Subcutaneous preadipocyte (primary cell): ENCODE measurements at places on chromosomes 1 and 21. TPM values are rescaled to one million over a fixed set of nuclear protein-coding genes. Genes with fewer than 3 reads are reported as not detected.

The NFYC gene
- total RNA-seq = 20.2 and 27.4 TPM in 2 replicates

The NCAM2 gene
- total RNA-seq = 0.39 and 1.1 TPM in 2 replicates

The TDRD5 gene
- total RNA-seq = not detected in 2 replicates

The RNU1-2 gene
- under 0.01 TPM in 2 replicates for total RNA-seq

The PARS2 gene
- 4.4 and 5.9 TPM in 2 replicates for total RNA-seq

The SLC44A5 gene
- total RNA-seq = not detected in 2 replicates

The DNAJC6 gene
- 1.1 and 1.6 TPM in 2 replicates for total RNA-seq

The RGS1 gene
- not detected in 2 replicates for total RNA-seq

The CELA2A gene
- total RNA-seq = not detected in 2 replicates

The RGL1 gene
- total RNA-seq = 25.4 and 43.0 TPM in 2 replicates

The SEMA4A gene
- 0.37 and 0.98 TPM in 2 replicates for total RNA-seq

The LRRC38 gene
- total RNA-seq = not detected in 2 replicates

The ZBTB40 gene
- total RNA-seq = 11.4 and 16.4 TPM in 2 replicates

The OLIG2 gene
- not detected in 2 replicates for total RNA-seq

The AQP10 gene
- not detected in 2 replicates for total RNA-seq

The CTBS gene
- 8.1 and 8.8 TPM in 2 replicates for total RNA-seq

The GBP6 gene
- not detected in 2 replicates for total RNA-seq

The SRGAP2 gene
- 43.0 and 65.7 TPM in 2 replicates for total RNA-seq

The A3GALT2 gene
- not detected in 2 replicates for total RNA-seq
